ENCODE measurements at places on chromosomes 5 and 9.

DNA sequence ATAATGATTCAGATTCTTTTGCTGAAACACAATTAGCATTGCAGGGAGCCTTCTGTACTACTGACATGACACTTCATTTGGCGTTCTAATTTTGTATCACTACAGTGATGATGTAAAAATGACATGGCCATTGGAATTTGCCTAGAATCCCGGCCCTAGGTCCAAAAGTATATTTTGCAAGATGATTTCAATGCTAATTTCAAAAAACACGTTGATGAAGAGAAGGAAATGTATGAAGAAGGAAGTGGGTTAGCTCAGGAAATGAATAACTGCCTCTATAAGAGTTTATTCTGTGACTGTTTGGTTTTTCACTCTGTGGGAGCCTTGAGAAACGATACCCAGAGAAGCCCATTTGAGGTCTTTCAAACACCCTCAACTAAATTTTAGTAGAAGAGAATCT, 59.3 kb downstream of the OSTF1 start:
- DNase-seq, result no peak

DNA sequence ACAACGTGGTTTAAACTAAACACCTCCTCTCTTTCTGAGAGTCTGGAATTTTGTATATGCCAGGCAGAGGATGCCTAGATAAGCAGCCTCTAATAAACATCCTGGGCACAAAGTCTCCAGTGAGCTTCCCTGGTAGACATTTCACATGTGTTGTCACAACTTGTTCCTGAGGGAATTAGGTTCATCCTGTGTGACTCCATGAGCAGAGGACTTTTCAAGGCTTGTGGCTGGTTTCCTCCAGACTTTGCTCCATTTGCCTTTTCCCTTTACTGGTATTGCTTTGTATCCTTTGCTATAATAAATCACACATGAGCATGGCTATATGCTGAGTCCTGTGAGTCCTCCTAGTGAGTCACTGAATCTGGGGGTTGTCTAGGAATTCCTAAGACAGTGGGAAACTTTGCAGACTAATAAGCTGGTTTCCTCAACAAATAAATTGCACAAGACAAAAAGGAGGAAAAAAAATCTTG, 77.4 kb downstream of the NR2F1-AS1 start:
- no peak for DNase-seq

GRCh38 chr9:35415402-35416097, 74.4 kb upstream of the RUSC2 start:
- no peak for DNase-seq

GRCh38 chr9:136571531-136571930, 25.7 kb upstream of the NOTCH1 start:
- no peak for DNase-seq

GRCh38 chr5:134581241-134581981, 51.2 kb downstream of the SAR1B start:
- no peak for DNase-seq

GRCh38 chr9:134329576-134329855, 3.3 kb downstream of the RXRA start:
- no peak for DNase-seq

DNA sequence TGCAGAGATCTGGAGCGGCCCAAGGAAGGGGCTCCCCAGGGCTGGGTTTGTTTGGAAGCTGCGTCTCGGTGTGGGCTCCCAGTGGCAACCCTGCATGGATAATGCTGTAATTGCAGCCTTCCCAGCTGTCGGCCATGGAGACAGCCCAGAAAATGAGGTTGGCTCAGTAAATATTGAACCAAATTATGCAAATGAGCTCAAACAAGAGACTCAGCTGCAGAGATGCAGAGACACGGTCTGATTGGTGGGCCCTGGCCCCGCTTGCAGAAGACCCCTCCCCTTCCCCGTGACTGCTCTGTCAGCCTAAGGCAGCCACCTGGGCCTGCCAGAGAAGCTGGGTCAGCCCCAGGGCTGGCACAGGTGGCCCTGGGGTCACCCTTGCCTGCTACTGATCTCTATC, 75.9 kb downstream of the RAD23B start:
- no peak for DNase-seq

DNA sequence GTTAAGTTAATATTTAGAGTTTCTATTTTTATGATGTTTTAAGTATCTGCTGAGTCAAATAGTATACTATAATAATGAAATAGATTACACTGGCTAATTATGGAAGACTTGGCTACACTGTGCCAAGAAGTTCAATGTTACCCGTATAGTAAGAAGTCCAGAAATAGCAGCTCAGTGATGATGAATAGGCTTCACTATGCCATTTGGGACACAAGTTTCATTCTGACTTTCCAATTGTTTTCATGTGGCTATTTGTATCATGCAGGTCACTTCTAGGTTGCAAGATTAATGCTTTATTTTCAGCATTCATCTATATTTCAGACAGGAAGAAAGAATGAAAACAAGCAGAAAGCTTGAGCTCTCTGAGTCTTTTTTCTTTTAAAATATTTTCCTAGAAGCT, 194.5 kb upstream of the RIOK2 start:
- no peak for DNase-seq

- DNase-seq, result peak; percentile 12
Observed at GRCh38 chr5:76855961-76856360, 6.1 kb downstream of the S100Z start.

GRCh38 chr9:2722715-2723114, 5.4 kb downstream of the KCNV2 start:
- no peak for DNase-seq

DNA sequence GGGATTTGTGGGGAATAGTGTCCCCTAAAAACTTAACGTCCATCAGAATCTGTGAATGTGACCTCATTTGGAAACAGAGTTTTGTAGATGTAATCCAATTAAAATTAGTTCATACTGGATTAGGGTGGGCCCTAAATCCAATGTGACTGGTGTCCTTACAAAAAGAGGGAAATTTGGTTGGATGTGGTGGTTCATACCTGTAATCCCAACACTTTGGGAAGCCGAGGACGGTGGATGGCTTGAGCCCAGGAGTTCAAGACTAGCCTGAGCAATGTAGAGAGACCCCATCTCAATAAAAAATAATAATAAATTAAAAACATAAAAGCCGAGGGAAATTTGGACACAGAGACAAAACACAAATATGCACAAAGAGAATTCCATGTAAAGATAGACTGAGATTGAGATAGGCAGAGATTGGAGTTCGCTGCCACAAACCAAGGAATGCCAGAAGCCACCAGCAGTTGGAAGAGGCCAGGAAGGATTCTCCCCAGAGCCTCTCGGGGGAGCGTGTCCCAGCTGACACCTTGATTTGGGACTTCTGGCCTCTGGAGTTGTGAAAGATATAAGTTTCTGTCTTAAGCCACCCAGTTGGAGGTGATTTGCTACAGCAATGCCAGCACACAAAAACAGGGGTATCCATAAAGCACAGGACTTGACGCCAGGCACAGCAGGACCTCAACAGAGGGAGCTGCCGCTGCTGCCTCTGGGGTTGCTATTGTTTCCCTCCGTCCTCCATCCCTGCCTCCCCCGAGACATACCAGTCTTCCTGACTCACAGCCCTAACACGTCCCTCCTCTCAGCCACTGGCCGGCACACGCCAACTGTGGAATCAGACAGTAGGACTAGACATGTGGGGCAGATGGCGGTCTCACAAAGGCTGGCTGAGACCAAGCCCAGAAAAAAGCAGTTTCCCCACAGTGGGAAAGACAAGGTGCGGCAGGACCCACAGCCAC, 73.8 kb upstream of the IL17B start:
- no peak for DNase-seq

GRCh38 chr9:22148876-22149637, 140.0 kb upstream of the CDKN2B start:
- DNase-seq, result no peak
